ENCODE measurements at places on chromosomes 2 and 18.

DNA sequence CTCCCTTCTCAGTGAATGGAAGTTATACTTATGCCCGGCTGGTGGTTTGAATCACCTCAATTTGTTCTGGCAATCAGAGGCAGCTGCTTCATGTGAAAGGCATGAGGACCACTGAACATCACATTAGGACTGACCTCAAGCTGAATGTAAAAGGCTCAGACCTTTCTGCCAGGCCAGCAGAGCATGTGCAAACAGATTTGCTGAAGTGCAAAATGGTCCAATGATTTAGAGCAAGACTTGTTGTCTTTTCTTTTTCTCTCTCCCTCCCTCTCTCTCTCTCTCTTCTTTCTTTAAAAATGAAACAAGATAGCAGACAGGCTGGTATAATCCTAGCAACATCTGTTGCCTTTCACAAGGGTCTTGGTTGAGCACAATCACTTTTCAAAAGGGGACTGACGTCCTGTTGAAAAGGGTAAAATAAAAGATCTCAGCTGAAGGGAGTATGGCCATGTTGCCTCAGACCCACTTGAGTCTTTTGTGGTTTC is 13.3 kb upstream of the CDH7 start:
- peak; percentile 84 for DNase-seq

DNA sequence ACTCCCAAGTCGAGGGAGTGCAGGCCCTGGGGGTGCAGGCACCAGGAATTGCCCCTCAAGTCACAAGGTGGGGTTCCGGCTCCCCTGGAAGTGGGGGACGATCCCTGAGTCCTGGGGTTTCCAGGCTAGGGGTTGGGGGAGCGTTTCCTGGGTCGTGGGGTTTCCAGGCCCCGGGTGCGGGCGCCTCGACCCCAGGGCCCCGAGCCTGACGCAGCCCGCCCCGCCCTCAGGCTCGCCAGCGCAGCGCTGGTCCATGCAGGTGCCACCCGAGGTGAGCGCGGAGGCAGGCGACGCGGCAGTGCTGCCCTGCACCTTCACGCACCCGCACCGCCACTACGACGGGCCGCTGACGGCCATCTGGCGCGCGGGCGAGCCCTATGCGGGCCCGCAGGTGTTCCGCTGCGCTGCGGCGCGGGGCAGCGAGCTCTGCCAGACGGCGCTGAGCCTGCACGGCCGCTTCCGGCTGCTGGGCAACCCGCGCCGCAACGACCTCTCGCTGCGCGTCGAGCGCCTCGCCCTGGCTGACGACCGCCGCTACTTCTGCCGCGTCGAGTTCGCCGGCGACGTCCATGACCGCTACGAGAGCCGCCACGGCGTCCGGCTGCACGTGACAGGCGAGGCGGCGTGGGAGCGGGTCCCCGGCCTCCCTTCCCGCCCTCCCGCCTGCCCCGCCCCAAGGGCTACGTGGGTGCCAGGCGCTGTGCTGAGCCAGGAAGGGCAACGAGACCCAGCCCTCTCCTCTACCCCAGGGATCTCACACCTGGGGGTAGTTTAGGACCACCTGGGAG is 12.0 kb downstream of the SIGLEC15 start:
- DNase-seq: peak; percentile 44

GRCh38 chr18:46401486-46402070 is 255.4 kb downstream of the LOXHD1 start:
- DNase-seq: peak; percentile 24

DNA sequence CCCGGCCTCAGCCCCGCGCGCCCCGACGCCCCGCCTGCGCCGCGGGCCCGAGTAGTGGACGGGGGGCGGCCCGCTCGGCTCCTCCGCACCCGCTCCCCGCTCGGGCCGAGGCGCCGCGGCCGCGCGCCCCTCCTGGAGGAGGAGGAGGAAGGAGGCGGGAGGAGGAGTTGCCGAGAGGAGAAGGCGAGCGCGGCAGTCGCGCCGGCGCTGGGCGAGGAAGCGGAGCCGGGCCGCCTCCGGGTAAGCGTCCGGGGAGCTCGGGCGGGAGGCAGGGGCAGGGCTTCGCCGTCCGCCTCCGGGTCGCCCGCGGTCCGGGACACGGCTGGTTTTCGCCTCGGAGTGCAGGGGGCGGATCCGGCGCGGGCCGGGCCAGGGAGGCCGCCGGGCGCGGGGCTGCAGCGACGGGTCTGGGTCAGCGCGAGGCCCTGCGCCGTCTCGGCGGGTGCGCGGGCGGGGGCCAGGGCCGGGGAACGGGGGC is at the start of gene SOCS6:
Gene SOCS6, plus strand, starts transcription at position 195 of the 478 bp plus-strand sequence. CDS start 35,624 bp downstream, outside the sequence.
- peak; percentile 27 for DNase-seq

DNA sequence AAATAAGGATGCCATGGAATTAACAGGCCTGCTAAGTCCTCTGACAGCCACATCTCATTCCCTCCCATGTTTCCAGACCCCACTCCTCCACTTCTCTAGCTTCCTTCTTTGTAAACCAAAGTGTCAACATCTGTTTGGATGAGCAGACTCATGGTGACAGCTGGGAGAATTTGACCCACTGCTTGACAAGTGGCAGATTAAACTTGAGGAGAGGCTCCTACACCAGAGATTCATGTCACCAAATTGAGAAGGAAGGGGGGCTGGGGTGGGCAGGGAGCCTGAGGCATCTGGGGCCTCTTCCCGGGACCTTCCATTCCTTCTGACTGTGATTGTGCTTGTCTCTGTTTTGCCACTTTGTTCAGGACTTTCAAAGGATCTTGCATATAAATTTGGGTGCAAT is 41.0 kb upstream of the IGFBP5 start:
- no peak for DNase-seq

GRCh38 chr2:172578860-172579512 is 23.1 kb downstream of the PDK1 start:
- no peak for DNase-seq

DNA sequence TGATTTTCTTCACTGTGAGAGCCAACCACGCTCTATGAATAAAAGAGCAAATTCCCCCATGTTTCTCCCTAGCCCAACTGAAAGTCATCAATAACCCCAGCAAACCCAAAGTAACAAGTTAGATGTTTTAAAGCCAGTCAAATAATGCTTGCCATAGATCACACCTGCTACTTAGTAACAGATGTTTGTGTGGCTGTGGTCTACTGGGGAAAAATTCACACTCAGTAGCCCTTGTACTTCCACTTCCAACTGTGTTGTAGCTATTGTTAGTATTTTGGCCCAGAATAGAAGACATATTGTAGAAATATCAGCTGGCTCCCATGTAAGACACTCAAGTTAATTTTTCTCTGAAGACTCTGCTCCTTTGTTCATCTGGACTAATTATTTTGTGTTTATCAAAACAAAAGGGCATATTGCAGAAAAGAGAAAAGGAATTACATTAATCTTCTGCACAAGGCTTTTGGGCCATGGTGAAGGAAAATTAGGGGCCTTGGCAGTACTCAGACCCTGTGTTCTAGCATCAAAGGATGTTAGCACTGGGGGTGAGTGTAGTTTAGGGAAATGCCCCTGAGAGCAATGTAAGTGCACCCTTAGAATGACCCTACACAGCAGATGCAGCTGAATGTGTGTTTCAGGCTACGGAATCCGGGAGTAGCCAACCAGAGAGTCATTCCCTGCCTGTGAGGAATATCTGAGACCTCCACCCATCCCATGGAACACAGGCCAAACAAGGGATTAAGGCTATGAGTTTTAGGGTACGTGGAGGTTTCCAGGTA is 521.9 kb downstream of the EPHA4 start:
- no peak for DNase-seq

DNA sequence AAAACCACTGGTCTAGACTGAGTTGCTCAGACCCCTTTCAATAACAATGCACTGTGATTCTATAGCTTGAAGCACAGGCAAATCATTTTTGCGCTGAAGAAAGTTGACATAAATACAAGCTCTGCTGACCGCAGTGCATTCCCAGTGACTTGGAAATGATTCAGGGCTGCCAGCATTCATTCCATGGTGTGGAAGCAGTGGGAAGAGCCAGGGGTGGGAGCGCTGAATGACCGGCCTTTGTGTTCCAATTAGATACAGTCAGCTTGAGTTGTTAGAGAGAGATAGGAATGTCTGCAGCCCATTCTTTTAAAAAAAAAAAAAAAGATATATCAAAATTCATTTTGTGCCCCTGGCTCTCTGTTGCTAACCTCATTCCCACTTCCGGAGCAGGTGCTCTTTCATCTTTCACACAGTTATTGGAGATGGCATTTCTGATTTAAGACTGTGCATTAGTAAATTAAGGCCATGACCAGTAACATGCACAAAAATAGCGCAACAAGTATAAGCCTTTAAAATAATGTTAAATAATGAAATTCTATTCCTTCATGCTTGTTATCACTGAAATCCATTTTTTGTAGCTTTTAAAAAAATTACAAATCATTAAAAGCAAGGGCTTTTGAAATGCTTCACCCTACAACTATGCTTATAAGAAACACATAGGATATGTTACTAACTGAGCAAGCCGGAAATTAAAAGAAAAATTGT is 59.4 kb upstream of the CTLA4 start:
- DNase-seq: no peak

DNA sequence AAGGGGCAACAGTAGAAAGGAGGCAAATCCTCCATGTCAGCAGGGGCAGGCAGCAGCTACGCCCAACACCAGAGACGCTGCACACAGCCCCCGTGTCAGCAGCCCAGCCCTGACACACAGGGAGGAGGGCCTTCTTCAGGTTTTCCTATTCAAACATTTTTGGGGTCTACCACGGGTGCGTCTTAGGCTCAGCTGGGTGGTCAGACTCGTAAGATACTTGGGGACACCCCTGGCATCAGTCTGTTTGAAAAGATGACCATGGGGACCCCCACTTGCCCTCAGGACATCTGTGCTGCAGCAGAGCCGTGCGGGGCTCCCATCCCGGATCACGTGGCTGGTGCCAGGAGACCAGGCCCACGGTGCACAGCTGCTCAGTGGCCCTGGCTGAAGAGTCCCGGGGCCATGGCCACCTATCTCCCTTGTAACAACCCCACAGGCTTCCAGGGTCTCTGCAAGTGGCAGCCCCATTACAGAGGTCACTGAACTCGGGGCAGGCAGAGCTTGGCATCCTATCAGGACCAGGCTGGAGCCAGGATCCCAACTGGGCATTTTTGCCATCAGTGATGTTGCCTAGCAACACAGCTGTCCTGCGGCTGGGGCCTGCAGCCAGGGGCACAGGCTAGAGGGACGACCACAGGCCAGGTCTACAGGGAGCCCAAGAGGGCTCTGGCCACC is 82.5 kb downstream of the EDAR start:
- DNase-seq: no peak

DNA sequence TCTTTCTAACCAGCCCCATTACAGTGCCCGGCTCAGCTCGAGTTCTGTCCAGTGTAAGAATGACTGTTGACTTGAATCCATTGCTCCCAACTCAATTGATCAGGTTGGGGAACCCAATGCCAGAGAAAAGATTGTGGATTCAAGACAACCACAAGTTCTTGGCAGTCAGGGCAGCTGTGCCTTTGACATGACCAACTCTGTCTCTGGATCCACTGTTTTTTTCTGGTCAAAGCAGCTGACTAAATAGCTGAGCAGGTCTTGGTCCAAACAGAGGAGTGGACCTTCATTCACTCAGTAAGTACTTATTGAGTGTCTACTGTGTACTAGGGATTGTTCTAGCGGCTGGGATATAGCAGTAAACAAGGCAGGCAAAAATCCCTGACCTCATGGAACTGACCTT is 6.3 kb upstream of the ATOH8 start:
- DNase-seq: no peak
